ENCODE measurements at places on chromosomes 6 and 20.

- DNase-seq = no peak
These were observed 977 bp downstream of the TNXB start for GRCh38 chr6:32108094-32108627.

DNA sequence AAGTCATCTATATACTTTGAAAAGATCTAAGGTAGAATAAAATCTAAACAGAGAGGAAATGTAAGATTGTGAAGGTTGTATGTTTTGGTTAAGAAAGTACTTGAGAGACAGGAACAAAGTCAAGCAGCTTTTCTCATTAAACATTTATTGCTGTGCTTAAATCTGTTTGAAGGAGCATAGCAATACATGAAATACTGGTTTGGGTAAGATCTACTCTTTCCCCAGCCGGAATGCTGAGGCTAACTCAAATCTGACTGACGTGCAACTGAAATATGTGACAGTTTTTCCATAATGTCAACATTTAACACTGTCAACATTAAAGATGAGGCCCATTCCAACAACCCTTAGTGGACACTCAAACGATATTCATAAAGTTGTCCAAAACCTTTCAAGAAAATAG is 59.9 kb downstream of the MAN1A1 start:
- no peak for DNase-seq

- DNase-seq = no peak
These were observed 7.5 kb downstream of the BCAS1 start for GRCh38 chr20:54062812-54063280.

- DNase-seq = no peak
These were observed 76.2 kb upstream of the IPCEF1 start for GRCh38 chr6:154432533-154433476.

DNA sequence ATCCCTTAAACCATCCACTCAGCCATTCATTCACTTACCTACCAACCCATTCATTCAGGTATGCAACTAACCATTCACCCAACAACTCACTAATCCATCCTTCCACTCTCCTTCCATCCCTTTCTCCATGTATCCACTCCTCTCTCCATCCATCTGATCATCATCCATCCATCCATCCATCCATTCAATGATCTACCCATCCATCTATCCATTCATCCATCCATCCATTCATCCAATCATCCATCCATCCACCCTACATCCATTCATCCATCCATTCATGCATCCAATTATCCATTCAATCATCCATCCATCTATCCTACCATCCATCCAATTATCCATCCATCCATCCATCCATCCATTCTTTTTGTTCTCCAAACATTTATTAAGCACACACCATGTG is 13.8 kb upstream of the BCAS1 start:
- no peak for DNase-seq

DNA sequence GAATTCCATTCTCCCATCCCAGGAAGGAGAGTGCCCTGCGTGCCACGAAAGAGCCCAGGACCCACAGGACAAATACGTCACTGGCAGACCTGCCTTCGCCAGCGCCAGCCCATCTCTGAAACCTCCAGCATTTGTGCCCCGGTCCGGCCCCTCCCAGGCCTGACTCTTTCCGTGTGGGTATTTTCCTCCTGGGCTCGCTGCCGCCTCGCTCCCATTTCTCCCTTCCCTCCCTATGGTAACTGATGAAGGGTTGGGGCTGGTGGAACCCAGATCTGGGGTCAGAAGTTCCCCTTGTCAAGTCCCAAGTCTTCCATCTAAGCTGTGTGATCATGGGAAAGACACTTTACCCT is 208.5 kb downstream of the LRFN2 start:
- no peak for DNase-seq

DNA sequence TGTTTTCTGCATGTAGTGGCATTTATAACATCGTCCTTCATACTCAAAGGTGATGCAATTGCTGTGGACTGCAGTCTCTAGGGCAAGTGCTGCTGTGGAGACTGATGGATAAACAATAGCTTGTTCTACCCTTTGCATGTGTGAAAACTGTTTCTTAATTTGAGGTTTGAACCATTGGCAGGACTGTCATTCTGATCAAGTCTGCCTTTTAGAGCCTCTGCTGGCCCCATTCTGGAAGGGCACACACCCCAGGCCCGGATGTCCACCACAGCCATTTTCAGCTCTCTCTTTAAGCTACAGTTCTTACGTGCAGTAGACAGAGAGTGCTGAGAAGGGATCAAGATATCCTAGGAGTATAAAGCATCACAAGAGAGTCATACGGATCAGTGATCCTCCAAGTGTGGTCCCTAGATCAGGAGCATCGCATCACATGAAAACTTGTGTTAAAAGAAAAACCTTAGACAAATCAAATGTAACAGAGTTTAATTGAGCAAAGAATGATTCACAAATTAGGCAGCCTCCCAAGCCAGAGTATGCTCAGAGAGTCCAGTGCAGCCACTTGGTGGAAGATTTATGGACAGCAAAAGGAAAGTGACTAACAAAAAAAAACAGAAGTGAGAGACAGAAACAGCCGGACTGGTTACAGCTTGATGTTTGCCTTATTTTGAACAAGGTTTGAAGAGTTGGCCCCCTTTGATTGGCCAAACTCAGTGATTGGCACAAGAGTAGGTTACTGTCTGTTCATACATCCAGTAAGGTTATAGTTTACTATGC is 52.0 kb downstream of the FRK start:
- no peak for DNase-seq

GRCh38 chr20:34070859-34071258 is 41.2 kb downstream of the EIF2S2 start:
- no peak for DNase-seq

GRCh38 chr6:2447318-2447920 is 202.0 kb upstream of the GMDS start:
- DNase-seq = no peak

DNA sequence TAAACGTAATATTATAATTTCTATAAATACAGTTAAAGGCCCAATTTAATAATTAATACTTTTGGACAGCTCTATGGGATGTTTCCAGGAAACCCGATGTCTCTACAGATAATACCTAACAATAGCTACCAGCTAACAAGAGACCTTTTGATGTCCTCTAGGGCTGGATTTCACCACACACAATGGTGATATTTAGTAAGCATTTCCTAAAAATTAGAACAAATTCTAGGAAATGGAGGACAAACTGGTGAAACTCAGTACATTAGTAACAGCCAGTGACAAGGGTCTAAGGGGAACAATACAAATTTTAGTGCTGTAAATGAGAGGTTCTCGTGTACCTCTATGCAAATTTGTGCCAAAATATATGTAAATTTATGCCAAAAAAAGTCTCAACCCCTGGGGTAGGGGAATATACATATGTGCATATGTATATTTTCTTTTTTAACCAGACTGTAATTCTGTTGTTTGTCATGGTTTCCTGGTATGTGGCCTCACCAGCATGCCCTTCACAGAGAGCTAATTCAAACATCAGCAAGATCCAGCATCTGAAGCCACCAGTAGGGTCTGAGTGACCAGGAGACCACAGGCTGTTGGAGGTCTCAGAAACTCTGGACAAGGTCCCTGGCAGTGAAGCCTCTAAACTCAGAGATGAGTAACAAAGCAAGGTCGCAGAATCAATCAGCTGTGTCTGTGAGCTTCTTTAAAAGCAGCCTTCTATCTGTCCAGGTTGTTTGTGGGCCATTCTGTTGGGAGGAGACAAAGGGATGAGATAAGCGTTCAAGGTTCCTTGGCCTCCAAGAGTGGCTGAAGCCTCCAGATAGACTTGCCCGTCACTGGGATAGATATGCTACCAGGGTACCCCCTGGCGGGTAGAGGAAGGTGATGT is 235.1 kb upstream of the RREB1 start:
- no peak for DNase-seq

DNA sequence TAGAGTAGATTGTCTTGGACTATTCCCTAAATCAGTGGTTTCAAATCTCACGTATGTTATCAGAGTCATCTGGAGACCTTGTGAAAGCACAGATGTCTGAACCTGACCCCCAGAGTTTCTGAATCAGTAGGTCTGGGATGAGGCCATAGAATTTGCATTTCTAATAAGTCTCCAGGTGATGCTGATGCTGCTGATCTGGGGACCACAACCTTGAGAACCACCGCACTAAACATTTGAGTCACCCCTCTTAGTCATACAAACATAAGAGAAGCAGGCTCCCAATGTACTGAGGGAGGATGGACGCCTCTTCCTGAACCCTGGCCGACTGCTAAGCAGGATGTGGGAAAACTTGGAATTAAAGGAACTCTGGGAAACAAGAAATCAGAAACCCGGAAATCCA is 187.8 kb upstream of the PRDM1 start:
- no peak for DNase-seq

GRCh38 chr20:51163996-51164600 is 141.2 kb upstream of the KCNG1 start:
- DNase-seq = no peak

DNA sequence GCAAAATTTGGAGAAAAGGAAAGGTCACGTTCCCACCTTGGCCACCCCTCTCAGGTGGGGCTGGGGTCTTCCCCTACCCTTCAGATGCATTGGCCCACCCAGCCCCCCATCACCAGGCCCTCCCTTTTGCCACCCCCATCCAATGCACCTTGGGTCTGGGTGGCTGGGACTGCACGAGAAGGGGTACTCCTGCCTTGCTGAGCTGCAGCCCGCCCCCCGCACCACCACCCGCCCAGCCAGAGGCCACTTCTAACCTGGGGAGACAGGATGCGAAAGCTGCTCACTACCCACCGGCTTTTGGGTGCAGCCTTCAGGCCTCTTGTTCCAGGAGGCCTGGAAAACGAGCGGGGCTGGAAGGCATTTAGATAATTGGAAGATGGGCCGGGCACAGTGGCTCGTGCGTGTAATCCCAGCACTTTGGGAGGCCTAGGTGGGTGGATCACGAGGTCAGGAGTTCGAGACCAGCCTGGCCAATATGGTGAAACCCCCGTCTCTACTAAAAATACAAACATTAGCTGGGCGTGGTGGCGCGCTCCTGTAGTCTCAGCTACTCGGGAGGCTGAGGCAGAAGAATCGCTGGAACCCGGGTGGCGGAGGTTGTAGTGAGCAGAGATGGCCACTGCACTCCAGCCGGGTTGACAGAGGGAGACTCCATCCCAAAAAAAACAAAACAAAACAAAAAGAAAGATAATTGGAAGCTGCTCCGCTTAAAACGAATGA is 1.2 kb upstream of the CDC25B start:
- no peak for DNase-seq

- no peak for DNase-seq
These were observed 25.3 kb downstream of the NOL4L start for GRCh38 chr20:32559753-32560380.

DNA sequence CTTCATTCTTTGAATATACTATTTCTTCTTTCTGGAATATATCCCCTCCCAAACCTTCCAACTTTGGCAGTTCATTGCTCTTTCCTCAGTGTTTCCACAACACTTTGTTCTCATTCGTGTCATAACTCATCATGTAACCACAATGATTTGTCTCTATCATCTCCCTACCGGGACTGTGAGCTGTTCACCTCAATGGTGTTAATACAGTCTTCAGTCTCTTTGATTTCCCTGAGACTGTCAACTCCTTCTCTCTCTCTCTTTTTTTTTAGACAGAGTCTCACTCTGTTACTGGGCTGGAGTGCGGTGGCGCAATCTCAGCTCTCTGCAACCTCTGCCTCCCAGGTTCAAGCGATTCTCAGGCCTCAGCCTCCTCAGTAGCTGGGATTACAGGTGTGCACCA is 2.5 kb upstream of the MMP24 start:
- no peak for DNase-seq

DNA sequence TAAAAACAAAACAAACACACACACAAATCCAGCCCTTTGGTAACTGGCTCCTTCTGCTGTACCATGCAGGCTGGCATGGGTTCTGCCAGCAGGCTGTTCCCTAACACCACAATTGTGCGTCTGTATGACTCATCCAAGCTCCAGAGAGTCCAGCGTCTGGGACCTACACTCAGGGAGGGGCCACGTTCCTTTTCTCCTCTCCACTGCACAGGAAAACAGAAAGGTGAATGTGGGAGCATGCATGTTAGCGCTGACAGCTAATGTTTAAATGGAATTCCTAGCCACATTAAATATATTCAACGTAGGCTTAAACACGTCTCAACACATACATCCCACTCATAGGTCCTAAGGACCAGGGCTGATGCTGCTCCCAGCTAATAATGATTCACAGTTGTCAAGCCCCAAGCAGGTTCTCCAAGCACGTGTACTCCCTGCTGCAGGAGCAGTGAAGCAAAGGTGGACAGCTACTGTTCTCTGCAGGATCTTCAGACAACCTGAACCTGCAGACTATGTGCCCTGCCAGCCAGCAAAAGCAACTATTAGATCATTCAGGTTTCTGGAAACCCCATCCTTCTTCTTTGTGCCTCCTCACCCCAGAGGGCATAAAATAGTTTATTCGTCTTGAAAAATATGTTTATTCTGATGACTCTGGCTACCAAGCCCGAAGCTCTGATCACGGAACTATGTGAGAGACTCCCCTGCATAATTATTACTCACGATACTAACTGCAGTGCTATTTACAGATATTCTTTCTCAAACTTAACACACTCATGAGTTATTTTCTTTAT is 20.9 kb downstream of the MAP1LC3A start:
- DNase-seq = no peak

DNA sequence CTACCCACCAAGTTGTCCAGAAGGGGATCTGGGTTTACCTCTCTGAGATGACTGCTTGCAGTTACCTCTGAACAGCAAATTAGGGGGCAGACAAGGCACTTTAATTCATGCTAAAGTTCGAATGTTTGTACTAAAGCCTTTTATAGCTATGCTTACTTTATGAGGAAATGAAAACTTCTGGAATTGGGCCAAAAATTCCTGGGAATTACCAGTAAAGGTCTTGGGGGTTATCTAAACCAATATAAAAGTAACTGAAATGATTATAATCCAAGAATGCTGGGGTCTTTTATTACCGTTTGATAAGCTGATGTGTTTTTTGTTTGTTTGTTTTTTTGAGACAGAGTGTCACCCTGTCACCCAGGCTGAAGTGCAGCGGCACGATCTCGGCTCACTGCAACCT is 7.9 kb upstream of the LZTS3 start:
- DNase-seq = no peak

- DNase-seq = no peak
These were observed 161.0 kb downstream of the BACH2 start for GRCh38 chr6:90135667-90136066.

GRCh38 chr6:119330520-119331113 is 18.9 kb downstream of the MAN1A1 start:
- DNase-seq = no peak

- no peak for DNase-seq
These were observed 8.4 kb downstream of the VSX1 start for GRCh38 chr20:25073544-25073943.

- no peak for DNase-seq
These were observed 50.4 kb upstream of the TMEM181 start for GRCh38 chr6:158509465-158509864.
